ENCODE measurements at places on chromosomes 16 and 17. TPM values are rescaled to one million over a fixed set of nuclear protein-coding genes. Genes with fewer than 3 reads are reported as not detected.

The ZNF624 gene
- total RNA-seq = 2.9 TPM

The WNT3 gene
- 0.05 TPM for total RNA-seq

The SCNN1B gene
- not detected for total RNA-seq

The LLGL2 gene
- total RNA-seq = 6.5 TPM

The MTHFSD gene
- 29.1 TPM for total RNA-seq

The EMP2 gene
- not detected for total RNA-seq

Data from activated CD4-positive, alpha-beta T cell treated with anti-CD3 and anti-CD28 coated beads, Interleukin-2, amount 10 ng/mL, durations not matched to agents 24 days and 14 days (primary cell).